ENCODE measurements at places on chromosomes 5 and 9.

GRCh38 chr9:18438300-18438925 lies 35.5 kb upstream of the ADAMTSL1 start:
- no peak for DNase-seq

DNA sequence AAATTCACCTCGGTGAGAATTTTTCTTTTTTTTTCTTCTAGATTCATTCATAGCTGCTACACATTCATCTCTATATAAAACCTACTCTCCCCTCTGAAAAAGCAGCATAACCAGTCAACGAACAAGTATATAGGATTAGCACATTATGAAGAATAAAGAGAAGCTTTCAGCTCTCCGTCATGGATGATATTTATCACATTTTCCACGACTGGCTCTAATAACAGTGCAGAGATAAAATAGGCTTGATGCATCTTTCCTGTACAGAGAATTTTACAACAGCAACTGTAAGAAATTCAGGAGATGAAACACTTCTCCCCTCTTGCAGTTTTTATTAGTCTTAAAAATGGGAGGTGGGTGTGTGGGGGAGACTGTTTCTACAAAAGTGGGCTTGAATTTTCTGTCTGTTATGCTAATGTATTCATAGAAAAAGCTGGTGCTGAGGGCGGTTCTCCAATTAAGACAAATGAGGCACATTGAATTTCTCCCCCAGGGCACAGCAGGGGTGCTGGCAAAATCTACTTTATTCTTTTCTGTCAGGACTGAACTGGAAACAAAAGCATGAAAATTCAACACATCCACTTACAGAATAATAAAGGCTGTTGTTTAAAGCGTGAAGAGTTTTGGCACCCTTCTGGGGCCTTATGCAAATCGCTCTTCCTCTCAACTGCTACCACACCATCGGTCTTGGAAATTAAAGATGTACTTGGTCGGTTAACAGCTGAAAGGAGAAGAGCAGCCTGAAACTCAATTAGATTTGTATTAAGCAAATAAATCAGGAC lies 233.9 kb upstream of the ZNF608 start:
- no peak for DNase-seq

DNA sequence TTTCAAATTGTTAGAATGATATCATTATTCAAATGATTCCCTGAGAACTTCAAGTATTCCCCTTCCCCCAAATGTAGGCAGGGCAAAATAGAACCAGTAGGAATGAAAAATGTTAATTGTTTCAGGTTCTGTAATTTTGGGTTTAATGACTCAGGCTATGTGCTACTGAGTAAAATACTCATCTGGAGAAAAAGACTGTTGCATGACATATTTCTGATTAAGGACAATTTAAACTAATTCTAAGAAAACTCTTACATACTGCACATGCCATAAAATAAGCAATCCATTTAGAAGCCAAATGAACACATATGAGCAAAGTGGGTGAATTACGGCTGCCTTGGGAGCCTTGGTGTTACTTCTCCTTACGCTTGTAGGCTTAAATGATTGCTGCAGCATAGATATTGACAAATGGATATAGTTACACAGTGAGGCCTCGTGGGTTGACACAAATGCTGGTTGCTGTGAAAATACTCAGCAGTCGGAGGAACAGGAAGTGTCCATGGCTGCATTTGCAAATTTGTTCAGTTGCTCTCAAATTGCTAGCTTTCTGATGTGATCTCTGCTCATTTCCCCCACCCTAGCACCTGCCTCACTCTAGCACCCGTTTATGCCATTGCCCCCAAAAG lies 174.9 kb upstream of the DMAC1 start:
- DNase-seq, result no peak

GRCh38 chr5:147140558-147140957 lies 94.3 kb upstream of the STK32A start:
- no peak for DNase-seq

- no peak for DNase-seq
Observed at GRCh38 chr5:72358925-72359324, 38.8 kb downstream of the PTCD2 start.

GRCh38 chr5:168786147-168786546 lies 207.0 kb upstream of the PANK3 start:
- no peak for DNase-seq

- DNase-seq, result no peak
Observed at GRCh38 chr5:59061377-59061776, 478.5 kb downstream of the RAB3C start.
